ENCODE measurements at places on chromosomes 12 and 14. TPM values are rescaled to one million over a fixed set of nuclear protein-coding genes. Genes with fewer than 3 reads are reported as not detected.

The LRIG3 gene
- 115 TPM for total RNA-seq

The KRT6A gene
- total RNA-seq: 5,785 TPM

The TMCC3 gene
- total RNA-seq: 1.3 TPM

The MNAT1 gene
- 65.7 TPM for total RNA-seq

The UTP20 gene
- 19.2 TPM for total RNA-seq

The ISM2 gene
- 0.24 TPM for total RNA-seq

All from mammary epithelial cell (primary cell).